ENCODE measurements at places on chromosomes 5 and 9. TPM values are rescaled to one million over a fixed set of nuclear protein-coding genes. Genes with fewer than 3 reads are reported as not detected.

- H3K27me3 ChIP-seq = no peaks in the 10 kb centered on the region
- no peaks in the 10 kb centered on the region for H3K4me1 ChIP-seq
- DNase-seq = no peak
- H3K4me3 ChIP-seq = no peak overlapping the region
- no peaks in the 10 kb centered on the region for H3K36me3 ChIP-seq
Observed at GRCh38 chr5:105475401-105475800, 1912.8 kb upstream of the NUDT12 start.

DNA sequence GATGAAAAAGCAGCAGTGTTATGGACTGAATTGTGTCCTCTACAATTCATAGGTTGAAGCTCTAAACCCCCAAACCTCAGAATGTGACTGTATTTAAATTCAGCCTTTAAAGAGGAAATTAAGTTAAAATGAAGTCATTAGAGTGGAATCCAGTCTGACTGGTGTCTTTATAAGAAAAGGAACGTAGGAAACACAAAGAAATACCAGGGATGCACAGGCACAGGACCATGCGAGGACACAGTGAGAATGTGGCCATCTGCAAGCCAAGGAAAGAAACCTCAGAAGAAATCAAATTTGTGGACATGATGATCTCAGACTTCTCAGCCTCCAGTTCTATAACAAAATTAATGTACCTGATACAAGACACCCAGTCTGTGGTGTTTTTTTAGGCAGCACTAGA lies 971.2 kb upstream of the CDH9 start:
- no peak overlapping the region for H3K4me3 ChIP-seq
- no peak for DNase-seq
- H3K4me1 ChIP-seq = no peaks in the 10 kb centered on the region

GRCh38 chr5:76622973-76623596 lies at the start of gene F2RL2:
TSS of gene F2RL2 (minus strand) at chr5:76623403. CDS start at chr5:76623230, 173 bp downstream.
- H3K27ac ChIP-seq = no peak within 1 kb of the TSS
- H3K4me3 ChIP-seq = no peak within 1 kb of the TSS
- no peak for DNase-seq
- no peaks in the 10 kb centered on the region for H3K4me1 ChIP-seq

- no peak overlapping the region for H3K27ac ChIP-seq
- no peak overlapping the region for H3K4me3 ChIP-seq
- no peaks in the 10 kb centered on the region for H3K36me3 ChIP-seq
- no peaks in the 10 kb centered on the region for H3K27me3 ChIP-seq
- H3K4me1 ChIP-seq = peaks cover 5% of the 10 kb centered on the region
Observed at GRCh38 chr5:126939887-126940286, 90.5 kb downstream of the MARCHF3 start.

DNA sequence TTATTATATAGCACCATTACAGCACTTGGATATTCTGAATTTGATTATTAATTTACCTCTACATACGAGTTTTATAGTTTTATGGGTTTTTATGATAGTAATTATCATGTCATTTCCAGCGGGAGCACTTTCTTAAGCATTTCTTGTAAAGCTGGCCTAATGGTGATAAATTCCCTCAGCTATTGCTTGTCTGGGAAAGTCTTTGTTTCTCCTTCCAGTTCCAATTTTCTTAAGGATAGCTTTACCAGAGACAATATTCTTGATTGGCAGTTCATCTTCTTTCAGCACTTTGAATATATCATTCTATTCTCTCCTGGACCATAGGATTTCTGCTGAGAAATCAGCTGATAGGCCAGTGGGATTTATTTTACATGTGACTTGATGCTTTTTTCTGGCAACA lies 505.4 kb downstream of the TMEM232 start:
- no peaks in the 10 kb centered on the region for H3K27me3 ChIP-seq
- H3K4me3 ChIP-seq = no peak overlapping the region
- no peaks in the 10 kb centered on the region for H3K4me1 ChIP-seq
- no peak for DNase-seq
- H3K27ac ChIP-seq = no peak overlapping the region

- H3K27ac ChIP-seq = no peak overlapping the region
- peak; percentile 38 for DNase-seq
- no peak overlapping the region for H3K4me3 ChIP-seq
Observed at GRCh38 chr9:14372437-14373335, 58.7 kb upstream of the NFIB start.

DNA sequence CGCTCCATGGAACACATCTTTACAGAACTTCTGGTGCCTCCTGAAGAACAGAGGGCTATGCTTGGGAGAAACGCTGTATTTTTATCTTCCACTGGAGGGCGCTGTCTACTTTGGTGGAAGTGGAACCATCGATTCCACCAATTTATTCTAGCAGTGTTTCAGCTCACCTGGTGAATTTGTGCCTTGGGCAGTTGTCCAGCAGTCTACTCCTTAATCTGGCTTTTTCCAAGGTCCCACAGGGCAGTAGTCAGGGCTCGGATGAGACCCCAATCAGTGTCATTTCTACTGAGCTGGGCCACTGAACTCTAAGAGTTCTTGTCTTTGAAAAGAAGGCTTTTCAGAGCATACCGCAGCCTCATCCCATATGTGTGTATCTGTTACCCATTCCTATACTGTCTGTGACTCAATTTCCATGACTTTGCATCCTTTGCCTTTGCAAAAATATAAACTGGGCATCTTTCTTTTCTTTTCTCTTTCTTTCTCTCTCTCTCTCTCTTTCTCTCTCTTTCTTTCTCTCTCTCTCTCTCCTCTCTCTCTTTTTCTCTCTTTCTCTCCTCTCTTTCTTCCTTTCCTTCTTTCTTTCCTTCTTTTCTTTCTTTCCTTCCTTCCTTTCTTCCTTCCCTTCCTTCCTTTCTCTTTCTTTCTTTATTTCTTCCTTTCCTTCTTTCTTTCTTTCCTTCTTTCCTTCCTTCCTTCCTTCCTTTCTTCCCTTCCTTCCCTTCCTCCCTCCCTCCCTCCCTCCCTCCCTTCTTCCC lies 138.4 kb upstream of the ZNF618 start:
- H3K4me1 ChIP-seq = no peaks in the 10 kb centered on the region
- no peaks in the 10 kb centered on the region for H3K36me3 ChIP-seq
- H3K4me3 ChIP-seq = no peak overlapping the region

DNA sequence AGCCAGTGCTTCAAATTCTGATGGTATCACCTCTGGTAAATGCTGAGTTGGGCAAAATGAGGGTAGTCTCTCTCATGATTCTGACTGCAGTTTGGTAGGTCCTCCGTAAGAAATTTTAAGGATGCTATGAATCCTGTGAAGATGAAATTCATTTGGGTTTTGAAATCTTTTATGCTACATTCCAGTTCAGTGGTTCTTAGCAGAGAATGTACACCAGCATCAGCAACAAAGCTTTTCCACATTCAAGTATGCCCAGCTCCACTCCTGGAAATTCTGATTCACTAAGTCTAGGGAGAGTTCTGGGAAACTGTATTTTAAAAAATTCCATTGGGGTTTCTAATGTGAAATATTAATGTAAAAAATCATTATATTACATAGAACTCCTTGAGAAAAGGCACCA lies 33.6 kb upstream of the ACOT12 start:
- no peaks in the 10 kb centered on the region for H3K27me3 ChIP-seq
- H3K4me3 ChIP-seq = no peak overlapping the region
- no peaks in the 10 kb centered on the region for H3K36me3 ChIP-seq
- no peaks in the 10 kb centered on the region for H3K4me1 ChIP-seq
- no peak for DNase-seq

DNA sequence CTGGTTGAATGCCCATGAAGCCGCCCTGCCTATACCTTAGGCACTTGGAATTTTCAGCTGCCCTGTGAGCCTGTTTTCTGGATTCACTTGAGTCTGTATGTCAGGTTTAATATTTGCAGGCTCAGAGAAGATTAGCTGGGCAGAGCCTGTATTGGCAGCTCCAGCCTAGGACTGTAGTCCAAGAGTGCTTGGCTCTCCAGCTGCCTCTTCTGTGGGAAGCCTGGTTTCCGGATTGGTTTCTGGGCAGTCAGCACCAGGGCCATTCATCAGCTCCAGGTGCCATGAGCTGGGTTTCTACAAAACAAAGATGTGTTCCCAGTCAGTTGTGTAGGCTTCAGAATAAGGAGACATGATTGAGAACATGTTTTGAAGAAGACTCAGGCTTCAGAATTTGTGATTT lies 90.1 kb downstream of the ARHGAP26 start:
- no peak overlapping the region for H3K4me3 ChIP-seq
- no peak for DNase-seq
- no peak overlapping the region for H3K27ac ChIP-seq
- no peaks in the 10 kb centered on the region for H3K27me3 ChIP-seq
- H3K4me1 ChIP-seq = peaks cover 18% of the 10 kb centered on the region
- no peaks in the 10 kb centered on the region for H3K36me3 ChIP-seq

DNA sequence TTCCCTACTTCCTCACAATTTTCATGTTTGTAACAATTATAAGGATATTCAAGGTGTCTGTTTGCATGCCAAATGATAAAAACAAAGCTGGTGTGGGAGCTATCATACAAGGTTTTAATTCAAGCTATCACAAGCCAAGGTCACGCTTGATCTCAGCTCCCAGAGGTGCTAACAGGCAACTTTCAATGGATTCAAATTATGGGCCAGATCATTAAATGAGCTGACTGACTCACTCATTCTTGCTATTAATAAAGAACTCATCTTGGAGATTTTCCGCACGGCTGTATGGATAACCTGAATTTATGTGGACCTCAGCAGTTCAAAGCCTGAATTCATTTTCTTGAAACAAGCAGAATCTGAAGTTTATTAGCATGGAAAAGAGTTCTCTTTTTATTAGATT lies 267.3 kb upstream of the CDH6 start:
- H3K27me3 ChIP-seq = no peaks in the 10 kb centered on the region
- H3K27ac ChIP-seq = no peak overlapping the region
- no peaks in the 10 kb centered on the region for H3K4me1 ChIP-seq
- no peak for DNase-seq
- H3K36me3 ChIP-seq = no peaks in the 10 kb centered on the region
- H3K4me3 ChIP-seq = no peak overlapping the region

Gene ACTBL2
- not detected for total RNA-seq

Gene FBP2
- 0.74 TPM for total RNA-seq

- H3K4me1 ChIP-seq = no peaks in the 10 kb centered on the region
- no peak overlapping the region for H3K27ac ChIP-seq
Observed at GRCh38 chr9:6590772-6591384, 54.7 kb downstream of the GLDC start.

- H3K4me1 ChIP-seq = no peaks in the 10 kb centered on the region
- no peaks in the 10 kb centered on the region for H3K27me3 ChIP-seq
- DNase-seq = no peak
Observed at GRCh38 chr5:34844106-34844505, 5.1 kb downstream of the TTC23L start.

DNA sequence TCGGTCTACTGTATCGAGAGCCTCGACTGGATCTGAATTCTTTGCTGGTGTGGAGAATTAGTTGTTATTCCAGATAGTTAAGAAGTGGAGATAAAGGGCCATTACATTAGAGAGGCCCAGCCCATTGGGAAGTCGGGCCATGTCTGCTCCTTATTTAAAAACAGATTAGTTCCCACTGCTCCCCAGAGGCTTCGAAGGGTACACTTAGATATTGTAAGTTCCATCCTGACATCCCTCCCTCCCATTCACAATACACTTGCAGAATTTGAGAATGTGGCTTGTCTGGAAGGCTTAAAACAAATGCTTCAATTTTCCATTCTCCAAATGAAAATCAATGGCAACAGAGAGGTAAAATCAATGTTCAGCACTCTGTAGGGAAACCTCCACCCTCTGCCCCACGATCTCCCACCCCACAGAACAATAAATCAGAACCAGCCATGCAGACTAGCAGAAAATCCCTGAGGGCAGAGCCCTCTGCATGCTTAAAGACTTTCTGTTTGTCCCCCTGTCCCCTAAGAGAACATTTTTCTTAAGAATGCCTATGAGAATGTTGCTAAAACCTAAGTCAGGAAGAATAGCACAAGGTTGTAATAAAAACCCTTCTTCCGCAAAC lies 364.1 kb downstream of the SPOCK1 start:
- H3K4me1 ChIP-seq = no peaks in the 10 kb centered on the region
- H3K4me3 ChIP-seq = no peak overlapping the region
- H3K27ac ChIP-seq = no peak overlapping the region
- DNase-seq = no peak
- H3K36me3 ChIP-seq = no peaks in the 10 kb centered on the region

GRCh38 chr5:181246276-181247049 lies 2.8 kb upstream of the RACK1 start:
- H3K4me1 ChIP-seq = peaks cover 63% of the 10 kb centered on the region
- peak overlapping the region; percentile 96 for H3K27ac ChIP-seq
- peak; percentile 90 for DNase-seq
- H3K27me3 ChIP-seq = no peaks in the 10 kb centered on the region
- peaks cover 10% of the 10 kb centered on the region for H3K36me3 ChIP-seq

Gene CYLC2
- not detected for total RNA-seq

DNA sequence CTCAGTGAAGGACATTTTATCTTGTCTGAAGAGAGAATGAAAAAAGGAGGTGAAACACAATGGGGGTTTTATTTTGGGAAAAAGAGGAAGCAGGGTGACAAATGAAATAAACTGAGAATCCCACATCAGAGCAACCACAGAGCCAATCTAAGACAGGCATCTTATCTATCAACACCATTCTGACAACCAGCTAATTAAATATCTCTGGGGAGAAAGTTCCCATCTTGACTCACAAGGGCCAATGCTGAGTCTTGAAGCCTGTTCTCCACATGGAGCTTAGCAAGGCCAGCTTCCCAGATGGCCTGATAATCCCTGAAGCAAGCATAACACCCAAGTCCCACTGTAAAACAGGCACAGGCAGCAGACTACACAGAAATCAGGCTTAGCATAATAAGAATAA lies 30.4 kb downstream of the DPYSL3 start:
- H3K27ac ChIP-seq = no peak overlapping the region
- no peak for DNase-seq
- H3K27me3 ChIP-seq = no peaks in the 10 kb centered on the region

Gene FGF1
- 0.75 TPM for total RNA-seq

Gene GZMA
- not detected for total RNA-seq

Gene PCDHGA6
- total RNA-seq = 2.8 TPM

GRCh38 chr9:28166179-28166578 lies 592.9 kb upstream of the C9orf72 start:
- H3K4me3 ChIP-seq = no peak overlapping the region
- no peaks in the 10 kb centered on the region for H3K4me1 ChIP-seq
- H3K36me3 ChIP-seq = no peaks in the 10 kb centered on the region
- no peak overlapping the region for H3K27ac ChIP-seq
- DNase-seq = no peak

- no peaks in the 10 kb centered on the region for H3K36me3 ChIP-seq
- H3K4me1 ChIP-seq = no peaks in the 10 kb centered on the region
- DNase-seq = no peak
- no peak overlapping the region for H3K27ac ChIP-seq
Observed at GRCh38 chr5:146068206-146068605, 37.2 kb downstream of the PLAC8L1 start.

DNA sequence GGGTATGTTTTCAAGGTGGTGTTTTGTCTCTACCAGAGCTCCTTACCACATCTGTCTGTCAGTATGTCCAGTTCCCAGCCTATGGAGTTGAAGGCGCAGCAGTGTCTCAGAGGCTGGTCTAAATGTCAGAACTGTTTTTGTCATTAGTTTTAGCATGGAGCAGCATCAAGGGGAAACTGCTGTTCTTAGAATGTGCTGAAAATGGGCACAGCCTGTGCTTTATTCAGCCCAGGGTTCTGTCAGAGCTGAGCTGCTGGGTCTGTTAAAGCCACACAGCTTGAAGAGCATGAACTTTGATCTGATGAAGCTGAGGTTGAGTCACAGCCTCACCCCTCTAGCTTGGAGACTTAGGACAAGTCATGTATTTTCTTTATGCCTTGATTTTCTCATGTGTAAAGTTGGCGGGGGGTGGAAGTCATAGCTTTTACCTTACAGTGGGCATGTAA lies 71.9 kb downstream of the RALGPS1 start:
- no peaks in the 10 kb centered on the region for H3K36me3 ChIP-seq
- H3K4me1 ChIP-seq = peaks cover 22% of the 10 kb centered on the region
- no peak overlapping the region for H3K4me3 ChIP-seq
- H3K27ac ChIP-seq = no peak overlapping the region
